ENCODE measurements at places on chromosomes 13 and 19.

DNA sequence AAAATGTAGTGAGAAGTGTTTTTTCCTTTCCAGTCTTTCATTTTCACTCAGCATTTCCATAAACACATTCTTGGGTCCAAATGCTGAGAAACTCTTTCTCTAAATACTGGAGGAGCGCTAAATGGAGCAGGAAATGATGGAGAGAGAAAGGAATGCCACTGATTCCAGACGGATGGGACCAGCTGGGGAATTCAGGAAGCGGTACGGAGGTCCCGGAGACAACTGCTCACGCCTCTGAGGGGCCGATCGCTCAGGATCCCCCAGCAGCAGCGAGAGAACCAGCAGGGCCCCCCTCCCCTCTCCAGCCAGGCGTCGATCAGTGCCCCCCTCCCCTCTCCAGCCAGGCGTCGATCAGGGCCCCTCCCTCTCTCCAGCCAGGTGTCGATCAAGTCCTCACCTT, 13.2 kb downstream of the RASA3 start:
- DNase-seq = peak; percentile 36

GRCh38 chr19:46288896-46289588, 7.8 kb upstream of the HIF3A start:
- DNase-seq = peak; percentile 59

GRCh38 chr19:40745402-40745780, 4.9 kb downstream of the ACTMAP start:
- no peak for DNase-seq

DNA sequence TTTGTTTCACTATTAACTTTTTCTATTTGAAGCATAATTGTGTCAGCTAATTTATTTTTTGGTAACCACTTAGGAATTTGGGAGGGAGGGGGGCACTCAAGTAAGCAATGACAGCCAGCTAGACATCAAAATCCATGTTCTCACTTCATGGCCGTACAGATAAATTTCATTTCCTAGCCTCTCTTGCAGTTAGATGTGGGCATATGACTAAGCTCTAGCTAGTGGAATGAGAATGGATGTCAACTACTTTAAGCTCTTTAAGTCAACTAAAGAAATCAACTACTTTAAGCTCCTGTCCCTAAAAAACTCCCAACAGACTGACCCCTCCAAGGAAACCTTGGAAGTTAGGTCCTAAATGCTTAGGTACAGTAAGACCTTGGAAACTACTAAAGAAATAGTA, 92.0 kb downstream of the KCNRG start:
- no peak for DNase-seq

DNA sequence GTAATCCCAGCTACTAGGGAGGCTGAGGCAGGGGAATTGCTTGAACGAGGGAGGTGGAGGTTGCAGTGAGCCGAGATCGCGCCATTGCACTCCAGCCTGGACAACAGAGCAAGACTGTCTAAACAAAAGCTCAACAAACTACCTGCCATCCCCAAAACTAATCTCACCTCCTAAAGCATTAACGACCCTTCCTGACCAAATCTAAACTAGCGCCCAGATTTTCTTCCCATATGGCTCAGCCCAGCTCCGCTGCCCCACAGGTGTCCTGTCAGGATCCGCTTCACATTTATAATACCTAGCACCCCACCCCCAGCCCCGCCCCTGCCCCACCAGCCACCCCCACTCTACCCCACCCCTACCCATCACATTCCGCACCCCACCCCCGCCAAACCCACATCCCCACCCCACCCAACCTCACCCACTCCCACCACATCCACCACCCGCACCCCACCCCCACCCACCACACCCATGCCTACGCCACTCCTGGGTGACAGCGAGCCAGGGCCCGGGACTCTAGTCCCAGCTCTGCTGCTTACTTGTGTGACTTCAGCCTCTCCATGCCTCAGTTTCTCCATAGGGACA, 599 bp downstream of the C19orf12 start:
- DNase-seq = no peak

DNA sequence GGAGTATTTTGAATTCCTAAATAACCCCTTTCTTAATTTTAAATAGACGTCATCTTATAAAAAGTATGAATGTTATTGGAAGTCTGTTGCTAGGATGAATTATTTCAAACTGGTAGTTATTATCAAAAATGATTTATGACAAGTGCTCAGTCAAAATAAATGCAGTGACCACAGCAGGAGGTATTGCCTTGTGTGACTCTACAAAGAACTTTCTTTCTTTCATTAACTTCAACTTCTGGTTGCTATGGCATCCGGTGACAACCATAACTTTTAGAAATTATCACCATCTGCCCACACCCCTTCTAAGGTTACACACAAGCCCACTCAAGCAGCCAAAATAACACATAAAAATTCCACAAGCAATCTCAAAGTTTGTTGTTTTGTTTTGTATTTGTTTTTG, 189.9 kb downstream of the DACH1 start:
- DNase-seq = no peak

DNA sequence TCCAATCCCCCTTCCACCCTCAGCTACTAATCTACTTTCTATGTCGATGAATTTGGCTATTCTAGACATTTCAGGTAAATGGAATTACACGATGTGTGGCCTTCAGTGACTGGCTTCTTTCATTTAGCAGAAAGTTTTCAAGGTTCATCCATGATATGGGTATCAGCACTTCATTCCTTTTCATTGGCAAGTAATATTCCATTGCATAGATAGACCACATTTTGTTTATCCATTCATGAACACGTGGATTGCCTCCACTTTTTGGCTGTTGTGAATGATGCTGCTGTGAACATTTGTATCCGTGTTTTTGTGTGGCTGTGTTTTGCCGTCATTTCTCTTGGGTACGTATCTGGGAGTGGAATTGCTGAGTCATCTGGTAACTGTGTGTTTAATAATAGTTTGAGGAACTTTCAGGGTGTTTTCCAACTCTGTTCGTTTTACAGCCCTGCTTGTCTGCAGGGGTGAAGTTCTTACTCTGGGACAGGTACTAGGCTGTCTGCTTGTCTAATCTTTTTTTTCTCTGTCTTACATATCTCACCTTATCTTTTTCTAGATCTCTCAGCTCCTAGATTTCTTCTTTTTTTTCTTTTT, 32.5 kb downstream of the MARK4 start:
- no peak for DNase-seq

DNA sequence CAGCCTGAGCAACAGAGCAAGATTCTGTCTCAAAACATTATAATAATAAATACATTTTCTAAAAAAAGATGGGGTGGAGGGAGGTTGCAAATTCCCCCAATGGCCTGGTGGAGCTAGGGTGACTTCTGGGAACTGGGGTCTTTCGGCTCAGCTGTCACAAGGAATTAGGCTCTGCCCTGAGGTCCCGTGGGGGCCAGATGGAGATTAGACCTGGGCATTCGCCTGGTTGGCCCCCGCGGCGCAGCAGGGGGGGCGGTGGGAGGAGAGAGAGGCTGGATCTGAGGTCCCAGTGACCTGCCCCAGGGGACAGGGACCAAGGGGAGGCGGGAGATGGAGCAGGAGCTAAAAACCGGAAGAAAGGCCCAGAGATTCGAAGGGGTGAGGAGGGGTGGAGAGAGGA, 14.8 kb downstream of the FUT6 start:
- DNase-seq = no peak

DNA sequence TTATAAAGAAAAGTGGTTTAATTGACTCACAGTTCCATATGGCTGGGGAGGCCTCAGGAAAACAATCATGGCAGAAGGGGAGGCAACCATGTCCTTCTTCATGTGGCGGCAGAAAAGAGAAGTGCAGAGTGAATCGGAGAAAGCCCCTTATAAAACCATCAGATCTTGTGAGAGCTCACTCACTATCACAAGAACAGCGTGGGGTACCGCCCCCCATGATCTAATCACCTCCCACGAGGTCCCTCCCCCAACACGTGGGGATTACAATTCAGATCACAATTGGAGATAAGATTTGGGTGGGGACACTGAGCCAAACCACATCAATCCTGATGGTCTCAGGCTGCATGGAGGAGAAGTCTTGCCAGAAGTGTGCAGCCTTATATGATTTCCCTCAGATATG, 26.0 kb downstream of the TM9SF2 start:
- DNase-seq = no peak

DNA sequence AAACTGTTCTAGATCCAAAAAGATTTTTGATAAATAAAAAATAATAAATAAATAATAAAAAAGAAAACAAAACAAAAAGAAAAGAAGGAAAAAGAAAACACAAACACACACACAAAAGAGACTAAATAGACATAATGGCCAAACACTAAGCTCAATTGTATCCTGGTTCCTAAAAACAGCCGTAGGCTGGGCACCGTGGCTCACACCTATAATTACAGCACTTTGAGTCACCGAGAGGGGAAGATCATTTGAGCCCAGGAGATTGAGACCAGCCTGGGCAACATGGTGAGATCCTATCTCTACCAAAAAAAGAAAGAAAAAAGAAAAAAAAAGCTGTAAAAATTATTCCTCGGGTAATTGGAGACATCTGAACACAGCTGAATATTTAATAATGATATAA, 8.9 kb downstream of the ETHE1 start:
- DNase-seq = no peak

- peak; percentile 42 for DNase-seq
Measured at GRCh38 chr19:5828661-5829566, 10.6 kb downstream of the FUT6 start.

DNA sequence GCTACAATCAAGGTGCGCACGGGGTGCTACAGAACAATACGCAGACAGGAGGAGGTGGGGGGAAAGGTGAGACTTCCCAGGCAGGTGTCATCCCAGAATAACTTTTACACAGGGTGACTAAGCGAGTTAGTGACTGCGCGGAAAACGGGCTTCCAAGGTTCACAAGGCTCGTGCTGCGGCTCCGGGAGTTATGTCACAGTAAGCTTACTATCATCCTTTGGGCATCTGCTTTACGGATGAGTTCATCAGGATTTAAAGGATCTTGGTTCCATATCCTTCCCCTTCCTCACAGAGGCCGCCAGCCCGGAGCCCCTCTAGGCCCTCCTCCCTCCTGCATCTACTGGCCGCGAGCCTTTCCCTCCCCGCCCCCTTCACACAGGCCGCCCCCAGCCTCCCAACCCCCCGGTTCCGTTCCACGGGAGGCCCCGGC, 474 bp upstream of the IFT88 start:
- DNase-seq = peak; percentile 95

GRCh38 chr13:46968450-46968849, 71.6 kb upstream of the HTR2A start:
- DNase-seq = no peak

GRCh38 chr13:28449826-28450773, 44.8 kb downstream of the FLT1 start:
- DNase-seq = no peak

- no peak for DNase-seq
Measured at GRCh38 chr13:29702912-29703351, 107.4 kb upstream of the SLC7A1 start.

DNA sequence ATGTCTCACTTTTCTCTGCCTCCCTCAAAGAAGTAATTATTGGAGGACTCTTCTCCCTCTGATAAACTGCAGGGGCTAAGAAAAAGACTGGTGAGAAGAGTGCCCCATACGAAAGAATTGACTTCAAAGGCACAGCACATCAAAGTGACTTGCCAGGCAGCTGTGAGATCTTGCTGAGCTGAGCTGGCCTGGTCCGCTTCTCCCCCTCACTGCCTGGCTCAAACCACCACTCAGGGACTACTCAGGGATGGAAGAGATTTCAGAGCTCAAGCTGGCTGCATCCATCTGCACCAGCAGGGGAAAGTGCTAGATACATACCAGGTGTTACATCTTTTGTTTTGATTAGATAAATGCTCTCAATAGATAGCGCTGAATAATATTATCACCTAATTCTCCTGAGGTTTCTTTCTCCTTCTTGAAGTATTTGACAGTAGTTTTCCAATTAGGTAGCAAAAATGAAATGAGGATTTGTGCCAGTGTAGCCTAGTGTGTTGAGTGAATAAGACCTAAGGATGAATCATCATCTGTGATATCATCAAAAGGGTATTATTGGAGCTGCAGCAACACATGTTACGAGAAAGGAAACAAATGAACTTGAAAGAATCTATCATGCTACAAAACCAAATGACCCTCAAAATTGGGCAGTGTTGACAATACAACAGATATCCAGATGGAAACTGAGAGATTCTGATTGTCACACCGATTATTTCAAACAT, 379.8 kb downstream of the TBC1D4 start:
- DNase-seq = no peak

GRCh38 chr19:12788682-12789097, 2.6 kb upstream of the JUNB start:
- DNase-seq = peak; percentile 67

DNA sequence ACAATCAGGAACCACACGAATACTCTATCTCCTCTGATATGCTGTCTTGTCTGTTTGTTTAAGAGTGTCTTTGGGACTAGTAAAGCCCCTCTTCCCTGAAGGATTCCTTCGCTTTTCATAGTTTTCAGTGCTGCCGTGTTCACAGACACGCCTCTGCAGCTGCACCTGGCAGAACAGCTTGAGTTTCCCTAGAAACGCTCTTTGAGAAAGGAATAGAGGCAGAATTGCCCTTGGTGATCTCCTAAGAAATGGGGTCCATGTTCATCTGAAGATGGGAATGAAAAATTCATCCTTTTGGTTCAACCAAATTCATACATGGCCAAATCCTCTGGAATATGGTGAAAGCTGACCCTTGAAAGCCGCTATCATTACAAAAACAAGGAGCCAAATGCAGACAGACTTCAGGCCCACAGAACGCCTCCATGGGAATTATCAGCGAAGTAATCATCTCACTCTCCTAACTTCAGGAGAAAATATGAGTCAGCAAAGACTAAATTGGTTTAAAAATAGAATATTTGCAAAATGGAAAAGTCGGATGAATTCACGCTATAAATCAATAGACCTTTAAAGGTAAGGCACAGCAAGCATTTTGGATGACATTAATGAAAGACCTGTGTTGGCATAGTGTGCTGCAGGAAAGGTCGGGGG, 5.5 kb downstream of the SACS start:
- no peak for DNase-seq

DNA sequence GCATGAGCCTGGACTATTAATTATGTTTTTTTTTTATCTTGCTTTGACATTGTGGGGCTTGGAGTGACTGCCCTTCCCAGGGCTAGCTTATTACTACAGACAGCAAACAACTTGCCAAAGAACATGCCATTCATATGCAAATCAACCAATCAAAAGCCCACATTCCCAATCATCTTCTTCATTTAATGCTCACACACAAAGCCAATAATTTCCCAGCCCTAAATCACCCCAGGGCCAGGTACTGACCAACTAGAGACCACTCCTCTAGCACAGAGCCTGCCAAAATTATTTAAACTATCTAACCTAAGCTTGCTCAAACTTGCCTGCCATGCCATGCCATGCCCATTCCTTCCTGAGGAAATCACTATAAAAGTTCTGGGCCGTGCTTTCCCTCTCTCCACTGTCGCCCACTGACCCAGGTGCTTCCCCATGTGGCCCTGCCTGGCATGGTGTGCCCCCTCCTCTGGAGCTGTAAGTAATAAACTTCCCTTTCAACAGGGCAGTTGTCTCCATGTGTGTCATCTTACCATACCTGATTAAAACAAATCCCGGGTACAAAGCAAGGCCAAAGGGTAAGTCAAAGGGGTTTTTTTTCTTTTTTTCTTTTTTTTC, 15.7 kb downstream of the PBX4 start:
- DNase-seq = no peak

- DNase-seq = no peak
Measured at GRCh38 chr13:99293178-99293577, 14.0 kb downstream of the GPR183 start.

GRCh38 chr13:39563470-39563735, 39.6 kb downstream of the LHFPL6 start:
- DNase-seq = no peak

GRCh38 chr13:81658598-81659370, 1317.9 kb upstream of the SPRY2 start:
- peak; percentile 0 for DNase-seq

Measured in DMS53 (cell line).